Renal cortical epithelial cell (primary cell): ENCODE measurements at places on chromosomes 12 and 14.
A peak's percentile ranks its signal among the peaks of the same experiment; 100 is the strongest.

DNA sequence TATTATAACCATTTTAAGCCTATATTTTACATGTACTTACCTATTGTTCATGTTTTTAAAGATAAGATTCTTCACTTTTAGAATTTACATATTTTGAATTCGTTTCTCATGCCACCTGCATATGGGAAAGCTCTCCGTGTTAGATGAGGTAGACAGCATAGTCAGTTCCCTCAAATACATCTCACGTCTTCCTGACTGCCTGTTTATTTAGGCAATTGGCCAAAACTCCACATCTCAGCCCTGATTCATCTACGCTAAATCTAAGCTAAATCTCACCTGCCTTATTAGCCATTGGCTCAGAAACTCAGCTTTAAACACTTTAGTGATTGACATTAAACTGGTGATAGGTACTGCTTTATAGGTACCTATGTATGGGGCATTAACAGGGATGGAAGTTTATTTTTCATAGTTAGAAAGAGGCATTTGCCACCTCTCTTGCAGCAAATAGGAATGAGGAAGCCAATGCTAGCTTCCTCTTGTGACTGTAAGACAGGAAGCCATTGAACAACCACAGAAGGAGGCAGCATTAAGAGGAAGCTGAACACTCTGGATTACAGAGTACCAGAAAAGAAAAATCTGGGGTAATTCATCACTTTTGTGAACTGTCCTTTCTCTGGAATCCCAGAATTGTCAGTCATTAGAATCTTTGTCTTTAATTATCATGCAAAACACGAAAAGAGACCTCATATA is 111.9 kb downstream of the LRFN5 start:
- DNase-seq = no peak

- DNase-seq = no peak
Measured at GRCh38 chr12:7571257-7571656, 67.7 kb upstream of the CD163 start.

GRCh38 chr12:1117970-1118563 is 127.0 kb downstream of the ERC1 start:
- peak; percentile 72 for DNase-seq

DNA sequence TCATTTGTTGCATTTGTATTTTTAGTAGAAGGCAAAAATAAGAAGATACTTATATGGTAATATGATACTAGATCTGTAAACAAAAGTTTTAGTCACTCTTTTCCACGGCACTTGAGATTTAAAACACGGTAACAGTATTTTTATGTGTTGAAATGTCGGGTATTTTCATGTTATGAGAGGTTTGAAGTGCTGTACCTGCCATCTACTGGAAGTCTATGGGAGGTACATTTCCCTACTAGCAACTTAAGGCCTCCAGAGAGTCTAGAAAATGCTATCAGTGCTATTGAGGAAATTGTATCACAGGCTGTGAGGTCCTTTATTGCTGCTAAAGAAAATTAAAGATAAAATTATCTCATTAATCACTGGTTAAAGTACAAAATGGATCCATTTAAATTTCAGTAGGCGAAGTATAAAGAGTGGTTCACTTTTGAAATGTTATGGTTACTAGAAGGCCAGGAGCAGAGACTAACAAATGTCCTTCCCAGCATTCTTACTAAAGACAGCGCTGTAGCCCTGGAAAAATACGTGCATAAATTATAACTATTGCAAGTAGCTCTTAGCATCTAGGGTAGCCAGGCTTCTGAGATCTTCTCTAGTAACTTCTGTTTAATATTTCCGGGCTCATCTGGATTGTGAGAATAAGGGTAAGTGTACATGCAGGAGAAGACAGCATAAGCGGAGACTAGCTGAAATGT is 77.6 kb upstream of the PRKD1 start:
- peak; percentile 73 for DNase-seq

GRCh38 chr14:99363051-99363450 is 91.1 kb upstream of the BCL11B start:
- no peak for DNase-seq

- peak; percentile 18 for DNase-seq
Measured at GRCh38 chr14:58109744-58110143, 42.3 kb downstream of the ARMH4 start.

- DNase-seq = peak; percentile 74
Measured at GRCh38 chr12:26434299-26435068, 239.1 kb downstream of the SSPN start.
